Karpas-422 (cell line): ENCODE measurements at places on chromosomes 3 and 15.

GRCh38 chr15:89801471-89802195 is 13.0 kb downstream of the ANPEP start:
- DNase-seq, result no peak

- no peak for DNase-seq
These were observed 1272.9 kb downstream of the ROBO1 start for GRCh38 chr3:78494851-78495250.

DNA sequence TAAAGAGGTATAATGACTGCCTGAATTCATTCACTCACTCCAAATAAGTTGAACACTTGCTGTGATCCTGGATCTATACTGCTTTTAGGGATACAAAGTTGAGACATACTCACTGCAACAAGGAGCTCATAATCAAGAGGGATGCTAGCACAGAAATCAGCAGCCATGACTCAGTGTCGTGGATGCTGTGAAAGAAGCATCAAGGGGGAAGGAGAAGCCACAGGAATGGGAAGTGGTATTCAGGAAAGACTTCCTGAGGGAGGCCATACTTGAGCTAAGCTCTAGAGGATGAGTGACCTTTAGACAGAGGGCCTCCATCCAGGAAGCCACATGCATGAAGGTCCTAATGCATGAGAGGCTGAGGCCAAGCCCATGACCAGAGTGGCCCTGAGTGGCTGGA is 245.7 kb upstream of the RORA start:
- no peak for DNase-seq

DNA sequence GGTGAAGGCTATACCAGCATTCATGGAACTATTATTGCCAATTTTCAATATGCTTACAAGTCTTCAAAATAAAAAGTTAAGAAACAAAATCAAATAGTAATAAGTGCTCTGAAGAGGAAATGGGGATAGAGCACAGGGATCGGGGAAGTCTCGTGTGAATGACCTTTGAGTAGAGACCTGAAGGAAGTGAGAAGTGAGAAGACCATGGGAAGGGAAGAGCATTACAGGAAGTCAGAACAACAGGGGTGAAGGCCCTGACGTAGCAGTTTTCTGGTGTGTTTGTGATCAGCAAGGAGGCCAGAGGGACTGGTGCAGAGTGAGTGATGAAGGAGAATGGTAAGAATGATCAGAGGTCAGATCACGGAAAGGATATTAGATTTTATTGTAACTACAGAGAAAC is 48.1 kb downstream of the STAC start:
- no peak for DNase-seq

DNA sequence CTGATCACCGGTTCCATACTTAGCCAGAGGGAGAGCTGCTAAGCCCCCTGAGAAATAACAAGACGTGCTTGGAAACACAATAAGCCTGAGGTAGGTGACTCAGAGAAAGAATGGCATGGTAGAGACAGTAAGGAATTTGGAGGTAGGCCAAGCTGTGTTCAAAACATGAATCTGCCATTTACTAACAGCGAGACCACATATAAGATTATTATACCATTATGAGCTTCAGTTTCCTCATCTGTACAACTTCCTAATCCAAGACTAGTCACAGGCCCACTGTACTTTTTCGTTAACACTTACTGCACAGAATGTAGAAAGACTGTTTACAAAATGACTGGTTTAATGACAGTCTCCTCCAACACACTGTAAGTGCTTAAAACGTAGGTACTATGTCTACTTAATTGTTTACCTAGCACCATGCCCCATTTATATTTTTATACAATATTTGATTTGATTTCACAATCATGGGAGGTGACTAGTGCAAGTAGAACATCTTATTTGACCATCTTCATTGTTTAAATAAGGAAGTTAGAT is 25.7 kb downstream of the ATOSA start:
- no peak for DNase-seq
